Ovary (tissue), 10 donors: ENCODE measurements at places on chromosomes 12 and 14. TPM values are rescaled to one million over a fixed set of nuclear protein-coding genes. Genes with fewer than 3 reads are reported as not detected.

DNA sequence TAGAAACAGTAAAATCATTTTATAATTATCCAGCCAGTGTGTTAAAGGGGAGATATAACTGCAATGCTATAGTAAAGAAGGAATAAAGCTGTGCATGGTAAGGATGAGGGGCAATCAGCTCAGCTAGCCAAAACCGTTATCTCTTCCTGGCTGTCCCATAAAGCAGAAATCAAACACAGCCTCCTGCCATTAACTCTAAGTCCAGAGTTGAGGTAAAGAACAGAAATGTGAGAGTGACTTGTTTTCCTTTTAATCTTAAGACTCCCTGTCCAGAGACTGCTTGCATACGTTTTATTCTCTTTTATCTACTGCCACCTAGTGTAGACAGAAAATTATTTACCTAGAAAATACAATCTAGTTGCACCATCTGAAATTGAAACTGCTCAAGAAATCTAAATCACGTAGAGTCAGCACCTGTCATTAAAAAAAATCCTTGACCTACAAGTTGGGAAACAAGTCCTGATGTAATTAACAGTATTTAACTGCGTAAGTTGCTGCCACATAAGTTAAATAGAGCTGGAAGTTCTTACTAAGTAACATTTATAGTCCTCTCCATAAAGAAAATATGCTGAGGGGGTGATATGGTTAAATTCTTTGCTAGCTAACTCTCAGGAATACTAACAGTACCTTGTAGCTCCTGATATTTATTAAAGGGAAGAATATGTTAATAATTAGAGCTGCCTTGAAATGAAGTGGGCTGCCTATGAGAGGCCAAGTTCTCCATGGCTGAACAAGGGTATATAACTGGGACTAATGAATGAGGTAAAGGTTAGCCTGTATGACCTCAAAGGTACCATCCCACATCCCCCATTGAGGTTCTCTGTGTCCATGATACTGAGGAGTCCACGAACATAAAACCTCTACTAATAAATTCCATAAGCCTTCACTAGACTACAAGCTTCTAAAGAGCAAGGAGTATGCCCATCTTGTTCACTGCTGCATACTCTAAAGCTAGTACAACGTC lies 62.7 kb downstream of the GALNT4 start:
- no peak for DNase-seq

DNA sequence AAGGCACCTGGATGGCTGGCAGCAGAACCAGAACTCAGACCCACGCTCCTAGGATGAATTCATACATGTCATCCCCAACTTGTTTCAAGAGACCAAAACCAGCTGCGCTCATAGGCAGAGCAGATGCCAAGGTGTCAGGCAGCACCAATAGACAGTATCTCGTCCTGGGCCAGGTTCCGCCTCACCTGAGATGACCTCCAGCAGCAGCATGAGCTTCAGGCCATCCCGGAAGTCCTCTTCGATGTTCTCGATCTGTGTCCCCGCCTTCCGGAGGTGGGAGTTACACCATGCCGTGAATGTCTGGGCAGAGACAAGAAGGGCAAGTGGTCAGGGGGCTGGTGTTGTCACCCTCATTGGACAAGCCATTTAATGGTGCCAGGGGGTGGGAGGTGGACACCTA lies 53.7 kb downstream of the ACTN1 start:
- no peak for DNase-seq

- DNase-seq, result no peak
Observed at GRCh38 chr12:931591-931990, 17.9 kb downstream of the RAD52 start.

DNA sequence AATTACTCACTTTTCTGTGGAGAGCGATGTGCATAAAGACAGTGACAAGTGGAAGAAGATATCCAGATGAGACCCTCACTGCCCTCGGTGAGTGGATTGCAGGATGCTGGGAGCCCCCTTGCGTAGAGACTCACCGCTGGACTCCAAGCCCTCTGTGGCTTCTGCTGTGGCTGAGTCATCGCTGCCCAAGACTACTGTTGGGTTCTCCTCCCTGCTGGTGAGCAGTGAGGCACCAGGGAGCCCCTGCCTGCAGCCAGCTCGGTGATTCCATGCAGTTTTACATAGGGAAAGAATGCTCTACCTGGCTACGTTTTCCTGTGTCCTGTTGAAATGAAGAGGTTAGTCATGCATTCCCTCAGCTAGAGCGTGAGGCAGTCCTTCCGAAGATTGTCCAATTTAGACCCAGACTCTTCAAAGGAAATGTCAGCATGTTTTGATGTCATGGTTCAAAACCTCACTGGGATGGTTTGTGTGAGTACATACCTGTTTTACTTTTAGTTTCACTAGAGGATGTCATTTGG lies 28.2 kb downstream of the TRAF3 start:
- DNase-seq, result no peak

DNA sequence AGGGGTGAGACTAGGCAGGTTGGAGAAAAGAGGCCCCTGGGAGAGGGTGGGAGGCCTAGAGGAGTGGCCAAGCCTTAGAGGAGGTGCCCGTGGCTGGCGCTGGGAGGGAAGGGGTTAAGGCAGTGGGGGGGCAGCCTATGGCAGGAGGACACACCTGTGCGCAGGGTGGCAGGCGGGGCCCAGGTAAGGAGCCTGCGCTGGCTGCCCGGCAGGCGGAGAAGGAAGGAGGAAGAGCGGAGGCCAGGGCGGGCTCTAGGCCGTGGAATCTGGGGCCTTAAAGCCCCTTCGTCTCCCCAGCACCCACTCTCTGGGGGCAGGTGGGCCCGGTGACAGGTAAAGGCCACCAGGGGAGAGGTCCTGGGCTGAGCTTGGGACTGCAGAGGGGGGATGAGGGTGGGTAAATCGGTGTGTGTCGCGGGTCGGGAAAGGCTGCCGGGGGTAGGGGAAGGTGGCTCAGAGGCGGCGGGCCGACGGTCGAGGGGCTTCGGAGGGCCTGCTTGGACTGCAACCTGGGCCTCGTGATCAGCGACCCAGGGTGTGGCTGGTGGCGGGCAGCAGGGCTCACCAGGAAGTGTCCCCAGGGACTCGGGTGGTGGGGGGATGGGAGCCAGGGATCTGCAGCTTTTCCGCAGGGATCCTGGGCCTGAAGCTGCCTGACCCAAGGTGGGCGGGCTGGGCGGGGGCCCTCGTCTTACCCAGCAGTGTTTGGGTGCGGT lies 7.3 kb downstream of the PHB2 start:
- DNase-seq, result no peak

COX14 gene
- 37.8 TPM for total RNA-seq

- no peak for DNase-seq
Observed at GRCh38 chr14:93962701-93963601, 13.4 kb downstream of the ASB2 start.
